Right lung (tissue), 10 donors: ENCODE measurements at places on chromosomes 12 and 14. TPM values are rescaled to one million over a fixed set of nuclear protein-coding genes. Genes with fewer than 3 reads are reported as not detected.

GRCh38 chr12:6745741-6746525 lies 7.0 kb downstream of the MLF2 start:
- no peak for DNase-seq

DNA sequence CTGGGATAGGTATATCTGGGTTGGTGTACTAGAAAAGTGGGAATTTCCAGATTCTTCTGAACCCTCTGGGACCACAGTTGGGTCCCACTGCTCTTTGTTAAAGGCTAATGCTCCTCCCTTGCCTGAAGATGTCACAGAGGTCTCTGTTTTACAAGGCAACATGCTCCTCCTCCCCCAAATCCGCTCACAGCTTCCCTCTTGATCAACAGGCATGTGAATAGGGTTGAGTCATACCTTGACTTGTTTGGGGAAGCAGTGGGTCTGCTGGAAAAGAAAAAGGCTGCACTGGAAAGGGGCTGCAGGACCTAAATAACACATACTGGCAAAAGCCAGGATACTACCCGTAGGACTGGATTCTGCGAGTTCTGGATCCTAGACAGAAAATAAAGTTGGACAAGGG lies 165.4 kb upstream of the TMEM260 start:
- no peak for DNase-seq

DNA sequence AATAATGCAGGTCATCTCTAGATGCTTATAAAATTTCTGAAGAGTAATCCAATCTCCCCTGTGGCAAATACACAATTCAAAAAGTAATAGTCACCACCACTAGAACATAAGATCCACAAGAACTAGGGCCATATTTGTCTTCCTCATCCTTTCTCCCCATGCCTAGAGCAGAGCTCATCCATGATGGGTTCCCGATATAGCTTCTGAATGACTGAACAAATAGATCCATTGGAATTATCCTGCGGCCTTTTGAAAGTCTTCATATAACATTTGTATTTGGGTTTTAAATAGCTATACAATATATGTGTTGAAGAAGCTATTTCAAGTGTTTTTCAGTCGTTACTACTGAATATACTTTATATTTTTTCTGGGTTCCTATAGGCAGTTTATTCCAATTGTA lies 5.7 kb downstream of the DCN start:
- no peak for DNase-seq

DNA sequence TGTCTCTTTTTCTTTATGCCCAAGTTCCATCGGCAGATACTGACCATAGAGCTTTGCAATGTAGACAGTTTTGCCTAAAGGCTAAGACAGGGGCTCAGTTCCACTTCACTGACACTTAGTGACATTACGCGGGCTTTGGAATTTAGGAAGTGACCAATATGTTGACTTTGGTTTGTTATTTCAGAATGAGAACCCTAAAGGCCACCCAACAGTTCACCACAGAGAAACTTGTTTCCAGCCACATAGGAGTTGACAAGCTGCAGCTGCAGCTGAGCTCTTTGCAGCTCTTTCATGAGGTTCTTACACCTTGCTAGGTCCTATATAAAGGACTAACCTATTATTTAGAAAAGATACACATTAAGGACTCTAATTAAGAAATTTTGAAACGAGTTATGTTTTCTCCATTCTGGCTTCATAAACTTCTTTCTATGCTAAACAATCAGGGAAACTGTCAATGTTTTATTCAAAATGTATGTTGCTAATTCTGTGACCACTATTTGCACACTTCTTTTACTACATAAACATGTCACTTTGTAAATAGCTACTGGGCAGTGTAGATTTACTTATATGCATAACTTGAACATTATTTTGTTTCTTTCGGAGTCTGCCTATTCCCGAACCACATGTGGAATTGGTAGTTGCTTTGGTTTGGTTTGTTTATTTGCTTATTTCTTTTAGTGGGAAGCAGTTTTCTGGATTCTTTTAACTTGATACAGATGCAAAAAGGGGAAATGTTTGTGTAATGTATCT lies 18.5 kb upstream of the KLRD1 start:
- no peak for DNase-seq

DNA sequence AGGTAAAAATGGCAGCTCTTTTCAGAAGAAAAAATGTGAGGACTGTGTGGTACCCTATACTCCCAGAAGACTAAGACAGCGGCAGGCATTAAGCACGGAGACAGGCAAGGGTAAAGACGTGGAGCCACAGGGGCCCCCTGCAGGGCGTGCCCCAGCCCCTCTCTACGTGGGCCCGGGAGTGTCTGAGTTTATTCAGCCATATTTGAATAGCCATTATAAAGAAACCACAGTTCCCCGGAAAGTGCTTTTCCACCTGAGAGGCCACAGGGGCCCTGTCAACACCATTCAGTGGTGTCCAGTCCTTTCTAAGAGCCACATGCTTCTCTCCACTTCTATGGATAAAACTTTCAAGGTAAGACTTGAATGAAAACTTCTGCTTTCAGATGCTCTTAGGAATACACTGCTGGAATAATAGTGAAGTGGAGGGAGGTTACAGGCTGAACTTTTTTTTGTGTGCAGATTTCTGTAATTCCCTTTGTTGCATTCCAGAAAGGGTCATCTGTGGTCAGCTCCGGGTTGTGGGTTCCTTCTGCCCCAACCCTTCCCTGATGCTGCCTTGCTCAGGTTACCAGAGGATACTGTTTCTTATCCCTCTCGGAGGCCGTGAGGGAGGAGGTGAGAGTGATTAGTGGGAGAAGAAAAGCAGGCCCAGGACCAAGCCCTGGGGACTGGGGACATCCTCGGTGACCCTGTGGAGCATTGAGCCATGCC lies 58.4 kb downstream of the SLC25A47 start:
- DNase-seq = no peak

DNA sequence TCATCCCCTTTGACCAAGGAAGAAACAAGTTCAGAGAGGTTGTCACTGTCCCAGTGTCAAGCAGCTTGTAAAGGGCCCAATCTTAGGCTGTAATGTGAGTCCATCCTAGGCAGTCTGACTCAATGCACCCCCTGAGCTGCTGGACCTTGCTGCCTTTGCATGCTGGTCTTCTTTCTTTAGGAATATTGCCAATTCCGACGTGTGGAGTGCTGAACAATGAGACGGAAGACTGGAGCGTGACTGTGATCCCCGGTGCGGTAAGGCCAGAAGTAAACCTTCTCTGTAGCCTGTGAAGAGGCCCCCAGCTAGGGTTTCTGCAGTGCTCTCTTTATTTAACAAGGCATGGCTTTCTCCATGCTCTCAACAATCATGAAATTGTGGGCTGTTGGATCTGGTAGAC lies 963 bp downstream of the TCTN2 start:
- no peak for DNase-seq

DNA sequence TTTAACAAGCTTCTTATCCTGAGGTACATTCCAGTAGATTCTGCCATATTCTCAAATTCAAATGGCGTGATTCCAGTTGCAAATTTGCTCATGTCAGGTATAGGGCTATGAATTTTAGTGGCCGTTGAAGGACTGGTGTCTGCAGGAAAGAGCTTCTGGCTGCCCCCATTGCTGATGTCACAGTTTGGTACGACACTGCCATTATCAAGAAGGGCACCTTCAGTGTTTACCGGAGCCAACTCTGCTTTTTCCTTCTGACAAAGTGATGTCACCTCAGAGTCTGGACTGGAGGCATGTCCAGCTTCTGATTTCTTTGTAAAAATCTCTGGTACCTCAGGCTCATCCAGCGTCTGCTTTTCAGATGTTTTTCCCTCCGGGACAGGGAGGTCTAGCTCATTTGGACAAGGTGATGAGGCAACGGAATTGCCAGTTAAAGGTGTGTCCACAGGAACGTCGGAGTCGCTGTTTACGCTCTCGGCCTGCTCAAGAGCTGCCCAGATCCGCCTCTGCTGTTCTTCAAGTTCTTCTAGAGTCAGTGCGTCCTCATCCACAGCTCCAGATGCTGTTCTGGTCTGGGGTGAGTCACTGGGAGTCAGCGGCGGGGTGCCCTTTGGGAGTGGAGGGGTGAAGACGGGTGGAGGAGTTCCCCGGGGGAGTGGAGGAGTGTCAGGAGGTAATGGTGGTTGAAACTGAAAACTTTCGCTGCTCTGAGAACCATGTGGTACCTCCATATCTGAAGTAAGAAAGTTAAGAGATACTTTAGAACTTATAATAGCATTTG lies 27.0 kb downstream of the ZCCHC8 start:
- no peak for DNase-seq

Gene OS9
- polyA plus RNA-seq = 241 TPM

Gene MGP
- 70.2 TPM for polyA plus RNA-seq

Gene MAP1LC3B2
- polyA plus RNA-seq = 4.2 TPM

Gene YARS2
- polyA plus RNA-seq = 28.0 TPM

Gene IPO4
- 37.0 TPM for polyA plus RNA-seq

Gene IL25
- polyA plus RNA-seq = not detected

Gene KRT7
- polyA plus RNA-seq = 32.5 TPM

Gene AQP5
- polyA plus RNA-seq = 3.9 TPM
